ENCODE measurements at places on chromosomes 7 and 10.

DNA sequence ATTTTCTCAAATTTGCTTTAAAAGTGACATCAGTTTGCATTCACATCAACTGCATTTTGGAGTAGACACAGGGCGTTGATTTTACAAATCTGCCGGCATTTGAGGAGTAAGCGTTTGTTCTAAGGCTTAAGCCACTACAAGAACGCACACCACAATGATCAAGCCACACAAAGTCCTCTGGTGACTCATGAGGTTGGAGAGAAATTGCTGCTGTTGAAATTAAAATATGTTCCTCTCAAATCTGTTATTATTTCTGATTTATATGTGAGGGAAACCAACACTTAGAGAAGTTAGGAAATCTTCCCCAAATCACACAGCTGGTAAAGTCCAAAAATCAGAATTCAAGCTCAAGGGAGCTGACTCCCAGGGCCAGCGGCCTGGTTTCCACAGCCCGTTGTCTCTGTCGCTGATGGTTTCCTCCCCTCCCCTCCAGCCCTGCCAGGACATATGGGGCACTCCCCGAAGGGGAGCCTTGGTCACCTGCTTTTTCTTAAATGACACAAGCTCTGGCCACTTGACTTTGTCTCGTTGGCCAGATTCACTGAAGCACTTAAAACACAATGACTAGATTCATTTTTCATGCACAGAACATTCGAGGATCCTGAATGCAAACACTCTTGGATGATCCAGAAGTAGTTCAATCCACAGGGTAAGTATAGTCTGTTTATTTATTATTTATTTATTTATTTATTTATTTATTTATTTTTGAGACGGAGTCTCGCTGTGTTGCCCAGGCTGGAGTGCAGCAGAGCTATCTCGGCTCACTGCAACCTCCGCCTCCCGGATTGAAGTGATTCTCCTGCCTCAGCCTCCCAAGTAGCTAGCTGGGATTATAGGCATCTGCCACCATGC, 29.2 kb upstream of the KLF6 start:
- no peak for DNase-seq

DNA sequence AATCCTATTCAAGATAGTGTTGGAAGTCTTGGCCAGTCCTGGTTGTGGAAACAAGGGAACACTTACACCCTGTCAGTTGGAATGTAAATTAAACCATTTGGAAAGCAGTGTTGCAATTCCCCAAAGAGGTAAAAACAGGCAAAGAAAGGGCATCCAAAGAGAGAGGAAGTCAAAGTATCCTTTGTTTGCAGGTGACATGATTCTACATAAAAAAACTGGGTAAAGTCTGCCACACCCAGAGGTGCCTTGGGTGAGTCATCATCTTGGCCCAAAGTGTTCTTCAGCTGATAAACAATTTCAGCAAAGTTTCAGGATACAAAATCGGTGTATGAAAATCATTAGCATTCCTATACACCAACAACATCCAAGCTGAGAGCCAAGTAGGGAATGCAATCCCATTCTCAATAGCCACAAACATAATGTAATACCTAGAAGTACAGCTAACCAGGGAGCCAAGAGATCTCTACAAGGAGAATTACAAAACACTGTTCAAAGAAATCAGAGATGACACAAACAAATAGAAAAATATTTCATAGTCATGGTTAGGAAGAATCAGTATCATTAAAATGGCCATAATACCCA, 278.7 kb downstream of the SDK1 start:
- no peak for DNase-seq

GRCh38 chr7:27235387-27236311, 7.0 kb upstream of the EVX1 start:
- no peak for DNase-seq

DNA sequence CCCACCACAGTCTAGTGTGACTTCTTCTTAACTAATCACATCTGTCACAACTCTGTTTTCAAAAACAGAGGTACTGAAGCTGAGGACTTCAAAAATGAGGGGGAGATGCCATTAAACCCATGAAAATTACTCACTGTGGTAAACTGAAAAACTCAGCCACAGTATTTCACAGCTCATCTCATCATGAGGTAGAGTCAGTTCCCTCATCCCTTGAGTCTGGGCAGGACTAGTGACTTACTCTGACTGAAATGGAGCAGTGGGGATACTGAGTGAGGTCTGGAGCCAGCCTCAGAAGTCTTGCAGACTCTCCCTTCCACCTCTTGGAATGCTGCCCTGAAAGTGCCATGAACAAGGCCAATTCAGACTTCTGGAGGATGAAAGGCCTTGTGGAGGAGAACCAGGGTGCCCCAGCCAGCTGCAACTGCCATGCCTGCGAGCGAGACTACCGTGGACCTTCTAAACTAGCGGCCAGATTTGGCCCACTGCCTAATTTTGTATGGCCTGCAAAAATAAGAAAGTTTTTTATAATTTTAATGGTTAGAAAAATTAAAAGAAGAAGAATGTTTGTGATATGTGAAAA, 24.7 kb upstream of the ANKRD1 start:
- no peak for DNase-seq

GRCh38 chr7:377080-378040, 87.4 kb downstream of the FOXL3 start:
- DNase-seq = no peak

DNA sequence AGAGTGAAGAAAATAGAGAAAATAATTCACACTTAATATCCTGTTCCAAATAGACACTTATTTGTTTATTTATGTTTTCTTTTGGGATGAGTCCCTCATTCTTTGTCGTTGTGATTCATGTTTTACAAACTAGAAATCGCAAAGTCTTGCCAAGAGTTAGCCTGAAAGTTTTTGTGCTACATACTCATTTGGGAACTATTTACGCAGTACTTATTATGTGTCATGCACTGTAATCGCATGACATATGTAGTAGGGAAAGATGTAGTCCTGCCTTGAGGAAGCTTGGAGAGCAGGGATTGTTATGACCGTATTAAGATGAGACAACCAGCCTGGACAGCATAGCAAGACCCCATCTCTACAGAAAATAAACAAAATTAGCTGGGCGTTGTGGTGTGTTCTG, 189.3 kb downstream of the ABCA13 start:
- no peak for DNase-seq

- DNase-seq = no peak
These were observed 261.1 kb upstream of the RNF32 start for GRCh38 chr7:156379324-156380070.

DNA sequence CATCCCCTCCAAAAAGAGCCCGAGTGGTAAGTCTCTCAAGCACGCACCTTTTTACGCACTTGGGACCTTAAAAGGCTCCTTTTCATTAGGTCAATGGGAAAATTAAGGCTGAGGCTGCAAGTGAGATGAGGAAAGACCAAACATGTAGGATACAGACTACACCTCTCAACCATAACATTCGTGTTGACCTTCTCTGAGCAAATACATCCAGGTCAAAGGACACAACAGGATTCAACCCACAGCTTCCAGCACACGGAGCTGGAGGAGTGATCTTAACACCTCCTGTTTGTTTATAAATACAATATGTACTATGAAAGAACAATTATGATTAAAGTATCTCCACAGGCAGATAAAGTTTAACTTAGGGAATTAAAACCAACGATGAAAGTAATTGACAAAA, 9.7 kb downstream of the SFMBT2 start:
- DNase-seq = no peak

GRCh38 chr7:90946730-90947501, 317.3 kb upstream of the FZD1 start:
- DNase-seq = no peak

DNA sequence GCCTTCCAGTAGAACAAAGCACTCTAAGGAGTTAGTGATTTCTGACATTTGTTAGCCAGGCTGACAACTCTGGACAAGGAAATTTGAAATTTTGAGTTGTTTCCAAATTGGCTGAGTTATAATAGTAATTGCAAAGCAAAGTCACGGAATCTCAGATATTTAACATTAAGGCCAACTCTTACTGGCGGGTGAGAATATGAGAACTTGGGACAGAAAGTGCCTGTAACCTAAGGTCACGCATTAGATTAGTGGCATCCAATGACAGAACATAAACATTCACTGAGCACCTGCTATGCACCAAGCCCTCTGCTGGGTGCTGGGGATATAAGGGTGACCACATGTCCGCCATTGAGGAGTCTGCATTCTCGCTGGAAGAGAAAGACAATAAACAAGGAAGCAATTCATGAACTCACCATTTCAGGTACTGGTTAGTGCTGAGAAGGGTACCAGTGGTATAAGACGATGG, 45.5 kb upstream of the CHST15 start:
- no peak for DNase-seq

- no peak for DNase-seq
These were observed 189.2 kb upstream of the MGMT start for GRCh38 chr10:129277841-129278240.

- DNase-seq = peak; percentile 40
These were observed 134.4 kb upstream of the FAM3C start for GRCh38 chr7:121530227-121531174.

DNA sequence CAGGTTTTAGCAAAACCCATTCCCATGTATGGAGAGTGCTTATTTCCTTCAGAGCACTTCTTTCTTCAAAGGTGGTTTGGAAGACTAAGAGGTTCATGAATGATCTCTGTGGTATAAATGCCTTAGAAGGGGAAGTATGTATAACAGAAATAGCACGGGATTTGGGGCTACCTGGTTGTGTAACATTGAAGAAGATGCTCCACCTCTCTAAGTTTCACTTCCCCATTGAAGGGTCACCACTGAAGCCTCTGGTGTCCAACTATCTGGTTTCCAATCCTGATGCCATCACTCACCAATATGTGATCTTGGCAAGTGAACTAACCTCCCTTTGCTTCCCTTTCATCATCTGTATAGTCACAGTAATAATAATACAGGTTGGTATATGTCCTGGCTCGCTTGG, 37.2 kb downstream of the CYCS start:
- no peak for DNase-seq

DNA sequence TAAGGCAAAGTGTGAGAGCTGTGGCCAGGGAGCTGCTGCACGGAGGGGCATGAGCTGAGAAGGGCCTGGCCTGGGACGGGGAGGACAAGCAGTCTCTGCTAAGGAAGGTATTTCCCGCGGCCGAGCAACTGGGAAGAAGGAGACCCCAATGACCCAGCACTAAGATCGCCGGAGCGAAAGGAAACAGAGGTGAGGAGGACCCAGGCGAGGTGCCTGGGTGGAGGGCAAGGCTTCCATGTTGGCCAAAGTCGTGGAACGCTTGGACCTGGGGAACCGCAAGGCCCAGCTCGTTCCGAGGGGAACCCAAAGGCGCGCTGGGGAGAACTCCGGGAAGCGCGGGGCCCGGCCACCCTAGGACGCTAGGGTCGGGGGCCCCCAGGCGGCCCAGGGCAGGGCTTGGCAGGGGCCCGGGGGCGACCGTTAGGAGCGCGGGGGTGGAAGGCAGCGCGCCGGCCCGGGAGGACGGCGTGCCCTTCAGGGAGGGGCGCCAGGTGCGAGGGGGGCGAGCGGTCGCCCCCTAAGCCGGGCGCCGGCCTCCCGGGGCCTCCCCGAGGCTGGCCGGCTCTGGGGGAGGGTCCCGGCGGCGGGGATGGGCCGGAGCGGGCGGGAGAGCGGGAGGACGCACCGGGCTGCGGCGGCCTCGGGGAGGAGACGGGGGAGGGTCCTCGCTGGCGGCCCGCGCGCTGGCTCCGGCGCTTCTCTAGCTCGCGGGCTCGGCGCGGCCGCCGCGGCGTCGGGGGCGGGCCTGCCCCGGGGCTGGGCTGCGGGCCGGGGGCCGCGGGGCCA, 545 bp downstream of the GIGYF1 start:
- no peak for DNase-seq

DNA sequence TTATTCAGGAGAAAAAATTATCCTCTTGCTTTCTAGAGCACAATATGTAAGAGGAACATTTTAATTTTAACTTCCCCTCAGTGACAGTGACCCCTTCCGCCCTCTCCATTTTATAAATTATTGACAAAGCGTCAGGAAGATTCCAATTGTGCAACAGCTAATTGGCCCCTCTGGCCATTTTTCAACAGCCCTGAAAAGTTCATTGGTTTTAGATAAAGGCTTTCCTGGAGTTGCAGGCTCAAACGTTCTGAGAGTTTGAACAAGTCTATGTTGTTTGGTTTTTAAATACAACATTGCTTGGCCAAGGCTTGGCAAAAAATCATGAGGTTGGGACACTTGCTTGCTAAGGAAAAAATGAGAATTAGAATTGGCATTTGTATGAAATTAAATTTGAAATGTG, 422.2 kb upstream of the ANKRD30A start:
- no peak for DNase-seq

DNA sequence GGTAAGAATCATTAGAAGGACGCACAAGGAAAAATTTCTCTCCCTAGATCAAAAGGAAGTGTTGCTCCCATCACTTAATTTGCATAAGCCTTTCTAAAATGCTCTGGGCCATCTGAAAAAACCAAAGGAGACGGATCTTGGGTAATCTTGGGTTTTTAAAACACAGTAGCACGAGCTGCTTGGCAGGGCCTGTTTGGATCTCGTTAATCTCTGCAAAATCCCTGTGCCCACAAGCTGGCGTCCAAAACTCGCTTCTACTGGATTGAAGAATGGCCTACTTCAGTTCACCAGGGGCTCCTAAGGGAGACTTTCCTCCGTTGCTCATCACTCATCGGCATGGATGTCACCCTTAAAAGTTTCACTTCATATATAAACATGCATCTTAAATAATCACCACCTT, 128.6 kb downstream of the RNF216 start:
- no peak for DNase-seq

DNA sequence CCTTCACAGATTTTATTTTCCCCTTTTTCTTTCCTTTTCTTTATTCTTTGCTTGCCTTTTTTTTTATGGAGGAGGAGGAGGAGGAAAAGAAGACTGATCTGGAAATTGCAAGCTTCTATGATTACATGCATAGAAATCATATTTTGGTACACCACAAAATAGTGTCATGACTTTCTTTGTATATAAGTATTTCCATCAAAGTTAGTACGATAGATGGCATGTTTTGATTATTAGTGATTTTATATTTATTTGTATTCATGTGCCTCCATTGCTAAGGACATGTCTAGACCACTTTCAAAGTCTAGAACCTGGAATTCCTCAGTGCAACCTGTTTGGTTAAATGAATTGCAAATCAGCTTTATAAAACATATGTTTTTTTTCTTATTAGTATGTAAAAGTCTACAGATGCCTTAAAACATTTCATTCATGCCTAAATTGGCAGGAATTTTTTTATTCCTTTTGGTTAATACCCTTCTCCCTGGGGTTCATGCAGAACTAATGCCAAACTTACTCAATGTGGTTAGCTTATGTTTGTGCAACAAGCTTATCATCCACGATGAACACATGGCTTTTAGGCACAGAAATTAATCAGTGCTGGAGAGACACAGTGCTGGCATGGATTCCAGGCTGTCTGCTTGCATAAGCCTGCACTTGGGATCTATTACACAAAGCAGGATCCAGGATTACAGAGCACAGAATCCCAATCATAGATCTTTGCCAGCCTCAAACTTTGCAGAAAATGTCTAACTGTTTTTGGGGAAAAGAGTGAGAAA, 213.1 kb downstream of the CHRM2 start:
- no peak for DNase-seq
